ENCODE measurements at places on chromosomes 16 and 17.
A peak's percentile ranks its signal among the peaks of the same experiment; 100 is the strongest.

DNA sequence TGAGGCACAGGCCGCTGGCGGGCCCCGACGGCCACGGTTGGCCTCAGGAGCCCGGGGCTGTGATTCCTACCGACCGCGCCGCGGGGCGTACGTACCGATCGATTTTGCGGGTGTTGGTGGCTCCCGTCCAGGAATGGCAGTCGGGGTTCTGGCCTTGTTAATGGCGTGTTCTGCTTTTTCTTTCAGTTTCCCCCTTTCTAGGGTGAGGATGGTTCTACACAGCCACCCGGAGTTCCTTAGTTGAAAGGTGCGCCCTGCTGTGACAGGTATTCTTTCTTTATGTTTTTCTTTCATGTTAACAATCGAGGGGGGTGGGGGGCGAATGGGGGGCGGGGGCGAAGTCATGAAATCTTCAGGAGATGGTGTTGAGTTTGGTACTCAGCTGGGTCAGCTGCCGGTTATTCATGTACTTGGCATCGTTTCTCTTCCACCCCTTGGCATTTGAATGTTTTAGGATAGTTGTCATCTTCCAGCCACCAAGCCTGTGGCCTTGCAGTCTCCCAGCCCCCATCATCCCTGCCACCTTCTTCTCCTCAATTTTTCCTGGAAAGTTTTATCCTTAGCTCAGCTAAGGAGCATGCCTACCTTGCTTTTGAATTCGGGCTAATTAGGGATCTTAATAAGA is 802 bp downstream of the CYLD start:
- DNase-seq, result no peak

DNA sequence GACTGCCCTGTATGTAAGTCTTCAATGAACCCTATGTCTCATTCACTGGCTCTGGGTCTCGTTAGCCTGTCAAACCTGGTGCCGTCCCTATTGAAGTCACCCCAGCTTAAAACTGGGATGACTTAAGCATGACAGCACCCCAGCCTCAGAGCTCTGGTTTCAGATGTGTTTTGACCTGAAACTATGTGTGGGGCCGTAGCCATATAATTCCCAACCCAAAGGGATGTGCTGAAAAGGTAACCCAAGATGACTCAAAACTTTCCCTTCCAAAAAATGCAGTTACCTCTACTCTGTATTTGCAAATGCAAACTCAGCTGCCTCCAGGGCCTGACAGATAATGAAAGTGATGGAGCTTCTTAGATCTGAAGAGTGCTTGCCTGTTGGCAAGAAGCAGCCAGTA is 478.3 kb upstream of the ERCC4 start:
- DNase-seq, result no peak

DNA sequence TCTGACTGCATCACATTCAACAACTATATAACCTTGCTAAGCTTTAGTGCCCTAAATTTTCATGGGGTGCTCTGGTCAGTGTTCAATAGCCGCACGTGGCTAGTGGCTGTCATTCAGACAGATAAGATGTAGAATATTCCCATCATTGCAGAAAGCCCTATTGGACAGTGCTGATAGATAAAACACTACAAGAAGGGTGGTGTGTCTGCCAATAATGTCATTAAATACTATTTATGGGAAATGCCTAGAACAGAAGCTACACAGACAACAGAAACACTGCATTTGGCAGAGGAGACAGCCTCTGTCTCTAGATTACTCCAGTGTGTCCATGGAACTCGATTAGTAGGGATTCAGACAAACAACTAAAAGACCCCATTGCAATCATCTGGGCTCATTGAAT is 28.4 kb upstream of the PMP22 start:
- no peak for DNase-seq

DNA sequence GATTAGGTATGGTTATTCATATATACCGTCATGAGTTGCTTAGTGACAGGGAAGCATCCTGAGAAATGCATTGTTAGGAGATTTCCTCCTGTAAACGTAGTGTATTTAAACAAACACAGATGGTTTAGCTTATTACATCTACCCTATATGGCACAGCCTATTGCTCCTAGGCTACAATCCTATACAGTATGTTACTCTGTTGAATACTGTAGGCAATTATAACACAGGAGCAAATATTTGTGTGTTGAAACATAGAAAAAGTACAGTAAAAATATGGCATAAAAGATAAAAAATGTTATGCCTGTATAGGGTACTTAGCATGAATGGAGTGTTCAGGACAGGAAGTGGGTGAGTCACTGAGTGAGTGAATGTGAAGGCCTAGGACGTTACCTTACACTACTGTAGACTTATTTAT is 157.7 kb downstream of the CDH11 start:
- DNase-seq, result no peak

DNA sequence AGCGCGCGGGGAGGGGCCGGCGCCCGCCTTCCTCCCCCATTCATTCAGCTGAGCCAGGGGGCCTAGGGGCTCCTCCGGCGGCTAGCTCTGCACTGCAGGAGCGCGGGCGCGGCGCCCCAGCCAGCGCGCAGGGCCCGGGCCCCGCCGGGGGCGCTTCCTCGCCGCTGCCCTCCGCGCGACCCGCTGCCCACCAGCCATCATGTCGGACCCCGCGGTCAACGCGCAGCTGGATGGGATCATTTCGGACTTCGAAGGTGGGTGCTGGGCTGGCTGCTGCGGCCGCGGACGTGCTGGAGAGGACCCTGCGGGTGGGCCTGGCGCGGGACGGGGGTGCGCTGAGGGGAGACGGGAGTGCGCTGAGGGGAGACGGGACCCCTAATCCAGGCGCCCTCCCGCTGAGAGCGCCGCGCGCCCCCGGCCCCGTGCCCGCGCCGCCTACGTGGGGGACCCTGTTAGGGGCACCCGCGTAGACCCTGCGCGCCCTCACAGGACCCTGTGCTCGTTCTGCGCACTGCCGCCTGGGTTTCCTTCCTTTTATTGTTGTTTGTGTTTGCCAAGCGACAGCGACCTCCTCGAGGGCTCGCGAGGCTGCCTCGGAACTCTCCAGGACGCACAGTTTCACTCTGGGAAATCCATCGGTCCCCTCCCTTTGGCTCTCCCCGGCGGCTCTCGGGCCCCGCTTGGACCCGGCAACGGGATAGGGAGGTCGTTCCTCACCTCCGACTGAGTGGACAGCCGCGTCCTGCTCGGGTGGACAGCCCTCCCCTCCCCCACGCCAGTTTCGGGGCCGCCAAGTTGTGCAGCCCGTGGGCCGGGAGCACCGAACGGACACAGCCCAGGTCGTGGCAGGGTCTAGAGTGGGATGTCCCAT is 232.8 kb downstream of the SEC14L1 start:
- no peak for DNase-seq

DNA sequence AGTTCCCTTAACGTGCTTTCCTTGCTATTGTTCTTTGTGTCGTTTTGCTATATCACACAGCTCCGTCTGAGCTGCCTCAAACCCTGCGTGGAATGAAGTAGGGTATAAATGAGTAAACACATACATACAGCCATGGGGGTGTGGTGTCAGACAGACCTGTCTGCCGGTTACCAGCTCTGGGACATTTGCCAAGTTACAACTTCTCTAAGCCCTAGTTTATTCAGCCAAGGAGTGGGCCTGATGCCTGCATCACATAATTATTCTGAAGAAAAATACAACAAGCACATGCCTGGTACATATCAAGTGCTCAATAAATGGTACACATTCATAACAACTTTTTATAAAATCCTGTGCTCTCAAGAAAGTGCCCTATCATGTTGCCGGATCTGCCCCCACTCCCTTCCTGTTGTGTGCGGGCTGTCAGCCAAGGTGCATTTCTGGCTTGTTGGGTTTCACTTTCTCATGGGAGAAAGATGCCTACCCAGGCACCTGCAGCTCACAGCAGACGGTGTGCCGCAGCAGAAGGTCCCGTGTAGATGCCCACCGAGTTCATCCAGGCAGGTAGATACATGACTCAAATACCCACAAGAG is 30.5 kb downstream of the SMPD3 start:
- DNase-seq, result peak; percentile 68

- no peak for DNase-seq
Measured at GRCh38 chr16:12519986-12520385, 283.7 kb downstream of the CPPED1 start.

DNA sequence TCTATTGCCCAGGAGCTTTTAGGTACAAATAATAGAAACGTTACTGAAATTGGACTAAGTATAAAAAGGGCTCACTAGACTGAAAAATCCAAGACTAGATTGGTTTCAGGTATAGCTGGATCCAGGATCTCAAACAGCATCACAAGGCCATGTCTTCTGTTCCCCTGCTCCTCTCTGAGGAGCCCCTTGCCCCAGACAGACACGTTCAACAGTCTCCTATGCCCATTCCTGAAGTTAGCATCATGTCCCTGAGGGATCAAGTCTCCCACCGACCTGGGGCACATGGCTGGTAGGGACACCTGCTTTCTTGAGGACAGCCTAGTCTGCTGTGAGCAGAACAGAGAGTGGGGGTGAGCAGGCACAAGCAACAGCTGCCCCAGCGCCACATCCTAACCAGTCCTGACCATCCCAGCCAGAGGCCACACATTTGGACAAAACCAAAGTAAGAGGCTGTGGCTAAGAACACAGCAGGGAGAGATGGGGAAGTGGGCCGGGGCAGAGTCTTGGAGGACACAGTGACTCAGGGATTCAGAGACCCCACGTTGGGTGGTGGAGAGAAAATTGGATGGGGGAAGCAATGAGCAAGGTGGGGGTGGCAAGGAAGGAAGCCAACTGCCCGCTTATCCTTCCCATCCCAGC is 10.5 kb upstream of the MMP2 start:
- no peak for DNase-seq

GRCh38 chr17:43584666-43585102 is 38.5 kb upstream of the ETV4 start:
- DNase-seq, result no peak

DNA sequence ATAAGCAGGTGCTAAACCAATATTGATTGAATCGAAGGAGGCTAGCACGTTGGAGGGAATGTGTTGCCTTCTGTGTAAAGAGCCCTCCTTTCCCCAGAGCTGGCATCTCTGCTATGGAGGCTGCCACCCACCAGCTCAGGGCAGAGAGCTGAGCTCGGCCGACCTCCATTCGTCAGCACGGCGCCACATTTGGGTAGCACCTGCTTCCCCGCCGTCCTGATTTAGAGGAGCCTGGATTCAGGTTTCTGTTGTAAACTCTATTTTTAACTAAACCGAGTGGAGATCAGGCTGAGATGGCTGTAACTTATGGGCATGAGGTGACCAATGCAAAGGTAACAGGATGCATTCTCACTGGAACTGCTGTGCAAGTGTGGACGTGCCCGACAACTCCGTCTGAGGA is 172.5 kb downstream of the CCDC182 start:
- no peak for DNase-seq

DNA sequence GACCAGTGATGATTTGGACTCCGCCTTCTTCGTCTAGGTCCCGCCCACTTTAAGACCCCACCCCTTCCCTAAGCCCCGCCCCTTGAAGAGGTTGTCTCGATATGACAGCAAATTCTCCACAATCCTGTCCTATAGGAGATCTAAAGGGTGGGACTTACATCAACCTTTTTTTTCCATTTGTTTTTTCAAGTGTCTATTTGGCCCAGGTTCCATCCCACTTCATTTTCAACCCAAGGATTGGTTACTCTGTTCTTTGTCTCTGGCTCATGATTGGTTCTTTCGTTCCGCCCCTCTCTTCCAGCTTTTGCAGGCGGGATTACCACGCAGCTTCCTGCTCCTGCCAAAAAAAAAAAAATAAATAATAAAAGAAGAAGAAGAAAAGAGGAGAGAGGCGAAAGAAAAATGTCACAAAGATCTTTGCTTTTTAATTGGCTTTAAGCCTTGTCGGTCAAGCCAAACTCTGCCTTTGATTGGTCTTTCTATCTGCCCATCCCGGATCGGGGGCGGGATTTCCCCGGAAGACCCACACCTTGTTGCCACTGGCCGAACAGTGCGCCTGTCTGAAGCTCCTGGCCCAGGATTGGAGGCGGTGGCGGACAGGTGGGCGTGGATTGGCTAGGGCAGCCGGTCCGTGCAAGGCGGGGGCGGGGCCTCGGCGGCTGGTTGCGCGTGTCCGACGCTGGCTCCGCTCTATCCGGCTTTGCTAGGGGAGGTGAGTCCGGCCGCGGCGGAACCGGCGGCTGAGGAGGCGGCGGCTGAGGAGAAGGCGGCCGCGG is 1.2 kb upstream of the NLK start:
- DNase-seq, result peak; percentile 100

GRCh38 chr17:61878984-61879612 is 15.8 kb upstream of the BRIP1 start:
- no peak for DNase-seq

DNA sequence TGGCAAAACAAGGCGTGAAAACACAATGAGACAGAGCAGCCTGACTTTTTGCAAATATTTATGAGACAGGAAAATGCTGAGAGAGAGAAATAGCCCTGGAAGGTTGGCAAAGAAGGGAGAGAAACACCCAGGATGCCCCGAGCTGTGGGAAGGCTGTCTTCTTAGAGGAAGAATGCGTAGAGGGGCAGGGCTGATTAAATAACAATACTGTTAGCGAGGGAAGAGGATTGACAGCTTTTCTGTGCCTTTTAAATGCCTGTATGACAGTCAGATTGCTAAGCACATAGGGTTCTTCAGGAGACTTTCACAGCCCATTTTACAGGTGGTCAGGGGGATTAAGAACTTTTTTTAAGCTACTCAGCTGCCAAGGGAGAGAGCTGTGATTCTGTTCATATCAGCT is 219.2 kb downstream of the SHISA9 start:
- DNase-seq, result no peak

DNA sequence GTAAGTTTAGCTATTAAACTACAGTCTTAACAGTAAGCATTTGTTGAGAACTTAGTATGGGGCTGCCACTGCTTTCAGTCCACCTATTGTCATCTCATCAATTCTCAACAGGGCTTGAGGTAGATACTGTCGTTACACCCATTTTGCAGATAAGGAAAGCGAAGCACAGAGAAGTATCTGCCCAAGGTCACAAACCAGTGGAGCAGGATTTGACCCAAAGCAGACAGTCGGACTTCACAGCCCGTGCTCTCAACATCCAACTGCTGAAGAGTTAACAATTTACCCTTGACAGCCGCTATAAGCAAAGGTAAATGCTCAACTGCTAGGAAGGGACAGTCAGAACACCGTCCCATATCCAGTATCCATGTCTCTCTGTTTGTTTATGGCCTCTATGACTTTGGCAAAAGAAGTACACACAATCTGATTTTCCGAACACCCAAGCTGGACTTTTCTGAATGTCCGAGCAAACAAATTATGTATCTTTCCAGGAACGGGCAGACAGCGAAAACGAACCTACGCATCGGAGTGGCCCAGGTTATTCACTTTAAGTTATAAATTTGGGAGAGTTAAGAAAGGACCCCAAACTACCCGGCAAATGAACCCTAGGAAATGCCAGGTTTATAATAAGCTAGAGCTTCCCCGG is 1.2 kb downstream of the SIAH1 start:
- DNase-seq, result no peak

Data from NCI-H1436 (cell line).